ENCODE measurements at places on chromosomes 2 and 18. TPM values are rescaled to one million over a fixed set of nuclear protein-coding genes. Genes with fewer than 3 reads are reported as not detected.

DNA sequence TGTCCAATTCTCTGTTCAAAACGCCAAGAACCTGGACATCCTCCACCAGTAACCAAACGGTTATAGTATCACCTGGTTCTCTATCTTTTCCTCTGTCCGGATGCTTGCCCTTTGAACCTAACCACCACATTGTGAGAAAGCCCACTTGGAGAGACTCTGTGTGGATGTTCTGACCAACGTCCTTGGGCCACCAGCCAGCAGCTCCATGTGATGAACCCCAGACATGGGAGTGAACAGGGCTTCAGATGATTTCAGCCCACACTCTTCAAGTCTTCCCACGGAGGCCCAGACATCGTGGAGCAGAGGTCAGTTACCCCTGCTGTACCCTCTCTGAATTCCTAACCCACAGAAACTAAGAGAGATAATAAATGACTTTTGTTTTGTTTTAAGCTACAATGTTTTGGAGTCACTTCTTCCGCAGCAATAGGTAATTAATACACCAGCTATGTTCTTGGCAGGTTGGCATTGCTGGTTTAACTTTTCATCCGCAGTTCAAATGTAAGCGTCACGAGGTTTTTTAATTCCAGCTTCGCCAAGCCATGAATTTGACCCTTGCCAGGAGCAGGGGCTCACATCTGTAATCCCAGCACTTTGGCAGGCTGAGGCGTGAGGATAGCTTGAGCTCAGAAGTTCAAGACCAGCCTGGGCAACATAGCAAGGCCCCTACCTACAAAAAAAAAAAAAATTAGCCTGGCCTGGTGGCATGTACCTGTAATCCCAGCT lies 36.1 kb upstream of the ZNF532 start:
- DNase-seq: no peak

GRCh38 chr18:58255701-58256311 lies 211.8 kb downstream of the NEDD4L start:
- DNase-seq: no peak

- DNase-seq: no peak
Measured at GRCh38 chr2:10948188-10948564, 36.4 kb downstream of the KCNF1 start.

- DNase-seq: no peak
Measured at GRCh38 chr2:12928775-12929401, 212.2 kb downstream of the TRIB2 start.

- no peak for DNase-seq
Measured at GRCh38 chr2:148992448-148992847, 46.1 kb upstream of the LYPD6B start.

DNA sequence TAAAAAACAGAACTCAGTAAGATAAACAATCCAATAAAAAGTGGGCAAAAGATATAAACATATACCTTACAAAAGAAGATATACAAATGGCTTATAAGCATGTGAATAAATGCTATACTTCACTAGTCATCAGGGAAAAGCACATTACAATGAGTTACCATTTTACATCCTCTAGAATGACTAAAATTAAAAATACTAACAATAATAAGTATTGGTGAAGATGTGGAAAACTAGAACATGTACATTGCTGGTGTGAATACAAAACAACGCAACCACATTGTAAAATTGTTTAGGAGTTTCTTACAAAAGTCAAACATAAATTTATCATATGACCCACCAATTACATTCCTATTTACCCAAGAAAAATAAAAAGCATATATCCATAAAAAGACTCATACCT lies 80.1 kb downstream of the SPIRE1 start:
- DNase-seq: no peak

DNA sequence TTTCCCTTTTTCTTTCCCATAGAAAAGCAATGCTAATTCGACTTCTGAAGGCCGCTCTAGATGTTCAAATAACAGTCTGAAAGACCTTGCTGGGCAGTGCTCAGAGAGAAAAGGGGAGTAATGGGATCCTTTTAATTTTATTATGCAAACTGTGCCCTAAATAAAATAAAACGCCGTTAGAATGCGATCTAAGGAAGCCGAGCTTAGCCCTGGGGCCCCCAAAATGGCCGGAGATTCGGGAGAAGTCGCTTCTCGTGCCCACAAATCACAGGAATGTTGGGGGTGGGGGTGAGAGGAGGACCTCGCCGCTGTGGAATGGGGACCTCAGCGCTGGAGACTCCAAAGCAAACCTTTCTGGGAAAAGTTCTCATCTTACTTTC lies 8.4 kb upstream of the POU3F3 start:
- DNase-seq: no peak

- no peak for DNase-seq
Measured at GRCh38 chr2:193539188-193539587, 1344.5 kb upstream of the TMEFF2 start.

DNA sequence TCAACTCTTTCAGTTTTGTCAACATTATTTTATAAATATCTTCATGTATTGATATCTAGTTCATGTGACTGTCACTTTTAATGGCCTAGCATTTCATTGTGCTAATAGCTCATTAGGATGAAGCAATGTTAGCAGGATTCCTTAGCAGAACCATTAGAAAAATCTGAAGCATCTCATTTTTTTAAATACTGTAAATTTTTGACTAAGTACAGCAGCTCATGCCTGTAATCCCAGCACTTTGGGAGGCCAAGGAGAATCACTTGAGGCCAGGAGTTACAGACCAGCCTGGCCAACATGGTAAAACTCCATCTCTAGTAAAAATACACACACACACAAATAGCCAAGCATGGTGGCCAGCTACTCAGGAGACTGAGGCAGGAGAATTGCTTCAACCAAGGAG lies 15.6 kb upstream of the ANTXR1 start:
- no peak for DNase-seq

DNA sequence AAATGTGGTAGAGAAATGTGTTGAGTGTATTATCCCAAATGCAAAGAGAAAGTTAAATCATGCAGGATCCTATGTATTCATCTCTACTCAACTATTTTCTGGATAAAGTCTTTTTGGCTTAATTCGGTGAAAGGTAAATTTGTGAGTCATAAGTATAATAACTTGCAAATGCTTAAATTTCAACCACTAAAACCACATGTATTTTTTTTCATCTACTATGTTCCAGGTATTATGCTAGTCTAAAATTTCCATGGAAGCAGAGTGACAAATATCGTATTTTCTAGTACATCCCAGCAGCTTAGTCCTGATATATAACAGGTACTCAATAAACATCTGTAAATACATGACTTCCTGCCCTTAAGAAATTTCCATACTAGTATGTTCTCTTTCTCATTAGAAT lies 6.2 kb downstream of the ALS2 start:
- DNase-seq: no peak

DNA sequence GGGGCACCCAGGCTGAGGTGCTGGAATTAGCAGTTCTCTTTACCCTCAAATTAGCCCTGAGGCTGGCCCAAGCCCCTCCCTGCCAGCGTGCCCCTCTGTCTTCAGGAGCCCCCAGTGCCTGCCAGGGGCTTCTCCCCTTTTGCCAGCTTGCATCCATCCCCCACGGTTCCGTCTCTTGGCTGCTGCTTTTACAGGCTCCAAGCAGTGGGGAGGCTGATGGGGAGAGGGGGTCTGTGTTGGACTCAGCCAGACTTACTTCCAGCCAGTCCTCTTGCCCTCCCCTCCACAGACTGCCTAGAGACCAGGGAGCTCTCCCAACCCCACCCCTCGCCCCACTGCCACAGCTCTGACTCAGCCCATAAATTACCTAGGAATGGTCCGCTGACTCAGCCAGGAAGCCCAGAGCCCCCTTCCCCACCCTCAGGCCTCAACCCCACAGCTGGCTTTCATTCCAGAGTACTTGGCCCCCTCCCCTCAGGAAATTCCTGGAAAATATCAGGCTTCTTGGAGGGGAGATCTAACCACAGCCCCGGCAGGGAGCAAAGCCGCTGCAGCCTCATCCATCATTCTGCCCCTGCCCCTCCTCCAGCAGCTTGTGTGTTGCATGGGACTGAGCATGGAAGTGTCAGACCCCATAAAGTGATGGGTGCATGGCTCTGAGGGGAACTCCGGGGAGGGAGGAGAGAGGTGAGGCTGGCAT lies 184.6 kb downstream of the ZFP36L2 start:
- DNase-seq: no peak

DNA sequence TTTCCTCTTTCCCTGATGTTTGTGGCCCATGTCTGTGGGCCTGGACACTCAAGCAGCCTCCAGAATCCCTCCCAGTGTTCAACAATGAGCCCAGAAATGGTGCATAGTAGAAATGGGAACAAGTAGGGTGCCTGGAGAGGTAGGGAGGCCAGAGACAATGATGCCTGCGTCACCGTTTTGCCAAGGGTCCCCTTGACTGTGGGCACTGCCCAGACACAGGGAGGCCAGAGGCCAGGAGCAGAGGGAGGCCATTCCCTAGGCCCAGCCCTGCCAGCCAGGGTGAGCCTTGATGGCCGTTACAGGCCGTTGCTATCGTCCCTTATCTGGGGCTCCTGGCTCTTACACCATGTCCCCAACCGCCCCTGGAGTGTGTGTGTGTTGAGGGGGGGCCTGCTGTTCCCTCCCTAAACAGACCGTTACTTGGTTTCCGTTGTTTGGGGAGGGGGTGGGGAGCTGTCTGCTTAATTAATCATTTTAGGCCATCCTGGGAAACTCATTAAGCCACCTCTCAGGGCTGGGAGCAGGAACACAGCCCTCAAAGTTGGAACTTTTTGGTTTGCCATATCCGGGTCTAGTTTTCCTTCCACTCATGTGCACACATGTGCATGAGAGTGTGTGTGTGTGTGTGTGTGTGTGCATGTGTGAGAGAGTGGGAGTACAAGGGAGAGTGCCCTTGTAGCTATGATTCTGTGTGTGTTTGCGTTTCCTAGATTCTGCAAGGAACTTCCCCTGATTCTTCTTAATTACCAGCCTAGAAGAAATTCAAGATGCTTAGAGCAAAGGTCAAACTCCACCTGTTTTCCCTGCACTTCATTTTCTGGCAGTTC lies 135.2 kb upstream of the HAAO start:
- DNase-seq: no peak

GRCh38 chr2:176753752-176754474 lies 458.7 kb upstream of the HNRNPA3 start:
- no peak for DNase-seq

DNA sequence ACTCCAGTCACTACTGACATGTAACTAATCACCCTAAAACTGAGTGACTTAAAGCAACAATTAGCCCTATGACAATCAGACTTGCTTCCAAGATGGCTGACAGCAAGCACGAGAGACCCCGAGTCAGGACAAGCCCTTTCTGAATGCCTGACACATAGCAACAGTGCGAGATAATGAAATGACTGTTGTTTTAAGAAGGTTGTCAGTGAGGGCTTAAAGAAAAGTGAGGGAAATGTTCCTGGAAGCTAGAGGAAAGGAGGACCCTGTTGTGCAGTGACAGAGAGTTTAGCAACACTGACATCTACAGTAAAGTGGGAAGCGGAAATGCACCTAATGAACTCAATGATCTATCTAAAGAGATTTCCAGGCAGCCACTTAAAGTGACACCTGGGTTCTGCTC lies 163.1 kb downstream of the STK39 start:
- no peak for DNase-seq

DNA sequence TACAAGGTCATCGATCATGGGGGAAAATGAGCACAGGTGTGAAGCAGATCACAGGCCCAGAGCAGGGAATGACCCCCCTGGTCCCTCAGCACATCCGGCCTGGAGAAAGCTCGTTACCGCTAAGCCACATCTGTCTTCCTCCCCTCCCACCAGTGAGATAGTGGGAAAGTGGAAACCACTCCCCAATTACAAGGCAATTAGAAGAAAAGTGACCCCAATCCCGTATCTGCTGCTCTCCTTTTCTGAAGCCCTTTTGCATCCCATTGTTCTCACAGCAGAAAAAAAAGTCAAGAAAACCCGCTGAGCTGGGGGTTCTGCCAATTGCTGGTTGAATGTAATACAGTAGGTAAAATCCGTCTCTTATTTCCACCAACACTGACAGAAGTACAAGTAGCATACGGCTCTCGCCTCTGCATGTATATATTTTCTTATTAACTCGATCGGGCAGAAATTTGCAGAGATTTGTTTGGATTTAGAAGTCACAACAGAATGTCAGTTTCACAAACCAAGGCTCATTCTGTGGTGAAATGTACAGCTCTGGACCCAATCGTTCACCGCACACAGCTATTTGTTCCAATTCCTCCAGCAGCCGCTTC lies 287.0 kb downstream of the TCF4 start:
- no peak for DNase-seq

Gene CTNNA2
- total RNA-seq: not detected

Gene UGT1A4
- not detected for total RNA-seq

Gene RGPD3
- total RNA-seq: 0.47 TPM

Gene CEP76
- total RNA-seq: 13.1 TPM

Gene CYP26B1
- total RNA-seq: not detected

Gene REEP1
- not detected for total RNA-seq

Gene ALK
- not detected for total RNA-seq

Gene MERTK
- 0.67 TPM for total RNA-seq

Gene SEMA4F
- 19.5 TPM for total RNA-seq

Gene DSEL
- 1.2 TPM for total RNA-seq

Gene UGT1A1
- not detected for total RNA-seq

Gene CFAP65
- total RNA-seq: not detected
